Ovary (tissue), 10 donors: ENCODE measurements at places on chromosomes 7 and 10. TPM values are rescaled to one million over a fixed set of nuclear protein-coding genes. Genes with fewer than 3 reads are reported as not detected.

Gene KCNH2
- polyA plus RNA-seq: 5.0 TPM

Gene IRF5
- 2.2 TPM for polyA plus RNA-seq

Gene CLDN12
- polyA plus RNA-seq: 27.3 TPM

Gene AKR1B1
- 133 TPM for polyA plus RNA-seq

Gene RHEB
- polyA plus RNA-seq: 167 TPM

Gene OR2A5
- not detected for polyA plus RNA-seq

Gene CYP17A1
- 348 TPM for polyA plus RNA-seq

Gene CRHR2
- 0.08 TPM for polyA plus RNA-seq

Gene NOM1
- polyA plus RNA-seq: 12.7 TPM

Gene PDCD4
- 136 TPM for polyA plus RNA-seq

Gene CPA2
- polyA plus RNA-seq: not detected

Gene CPA1
- polyA plus RNA-seq: 0.35 TPM

Gene PSTK
- 3.4 TPM for polyA plus RNA-seq

Gene HGF
- polyA plus RNA-seq: 7.6 TPM

Gene ZFYVE27
- 23.5 TPM for polyA plus RNA-seq

Gene PNLIPRP3
- polyA plus RNA-seq: not detected

Gene GPR15LG
- polyA plus RNA-seq: not detected

Gene GIMAP5
- polyA plus RNA-seq: 19.3 TPM

Gene MORN4
- 10.9 TPM for polyA plus RNA-seq
